Right kidney (tissue), 9 donors: ENCODE measurements at places on chromosomes 2 and 18.

GRCh38 chr2:179125404-179125803 is 75.5 kb upstream of the CCDC141 start:
- no peak for DNase-seq

DNA sequence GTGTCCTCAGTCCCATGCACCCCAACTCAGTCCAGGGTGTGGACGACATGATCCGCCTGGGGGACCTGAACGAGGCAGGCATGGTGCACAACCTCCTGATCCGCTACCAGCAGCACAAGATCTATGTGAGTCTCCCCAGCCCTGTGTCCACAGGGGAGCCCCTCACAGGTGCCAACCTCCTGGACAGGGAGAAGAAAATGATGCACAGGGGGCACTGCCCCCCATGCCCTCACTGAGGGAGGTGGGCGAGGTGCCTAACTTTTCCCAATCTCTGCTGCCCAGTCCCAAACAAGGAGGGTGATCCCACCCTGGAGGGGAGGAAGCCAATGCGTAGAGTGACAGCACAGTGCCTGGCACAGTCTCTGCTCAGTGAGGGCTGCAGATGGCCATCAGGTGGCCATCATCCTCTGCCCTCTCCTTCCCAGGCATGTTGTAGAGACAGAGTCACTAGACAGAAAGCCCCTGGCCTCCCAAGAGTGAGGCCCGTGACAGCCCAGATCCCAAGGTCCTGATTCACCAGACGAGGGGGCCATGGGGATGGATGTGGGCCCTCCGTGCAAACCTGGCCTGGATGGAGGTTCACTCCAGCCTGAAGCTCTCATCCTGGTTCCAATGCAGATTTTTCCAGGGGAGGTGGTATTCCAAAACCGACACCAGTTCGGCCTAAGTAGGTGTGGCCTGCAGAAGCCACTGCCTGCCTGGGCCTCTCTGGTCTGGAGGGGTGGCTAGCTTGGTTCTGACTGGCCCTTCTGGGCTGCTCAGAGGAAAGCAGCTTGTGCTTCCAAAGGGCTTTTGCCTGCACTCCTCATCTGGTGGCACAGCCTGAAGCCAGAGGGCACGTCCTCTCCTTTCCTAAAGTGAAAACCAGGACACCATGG is 30.0 kb downstream of the MYO7B start:
- no peak for DNase-seq

- DNase-seq, result no peak
Observed at GRCh38 chr18:28961669-28962228, 784.8 kb upstream of the CDH2 start.

- no peak for DNase-seq
Observed at GRCh38 chr2:178920916-178921513, 113.8 kb upstream of the TTN start.

DNA sequence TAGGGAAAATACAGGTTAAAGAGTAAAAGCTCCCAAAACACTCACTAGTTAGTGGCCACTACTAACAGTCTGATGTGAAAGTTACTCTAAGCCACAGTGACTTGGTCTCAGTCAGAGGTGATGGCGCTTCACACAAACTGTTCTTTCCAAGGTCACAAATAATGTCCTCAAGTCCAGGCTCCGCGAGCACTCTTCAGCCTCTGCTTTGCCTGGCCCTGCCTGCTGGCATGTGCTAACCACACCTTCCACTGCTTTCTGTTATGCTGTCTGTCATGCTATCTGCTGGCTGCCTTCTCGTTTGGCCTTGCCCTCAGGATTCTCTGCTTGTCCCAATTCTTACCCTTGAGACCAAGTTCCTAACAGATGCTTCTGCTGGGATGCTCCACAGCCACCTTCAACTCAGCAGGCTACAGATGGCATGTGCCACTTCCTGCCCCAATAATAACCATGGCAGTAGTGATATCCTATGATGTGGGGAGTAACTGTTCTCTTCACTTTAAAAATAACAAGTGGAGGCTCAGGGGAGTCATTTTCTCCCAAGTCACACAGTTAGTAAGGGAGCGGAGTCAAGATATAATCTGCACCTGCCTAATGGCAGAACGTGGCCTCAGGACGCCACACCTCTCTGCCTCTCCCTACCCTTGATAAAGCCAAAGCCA is 75.7 kb downstream of the ZAP70 start:
- no peak for DNase-seq
